Colonic mucosa (tissue), 4 donors: ENCODE measurements at places on chromosomes 7 and 10.

DNA sequence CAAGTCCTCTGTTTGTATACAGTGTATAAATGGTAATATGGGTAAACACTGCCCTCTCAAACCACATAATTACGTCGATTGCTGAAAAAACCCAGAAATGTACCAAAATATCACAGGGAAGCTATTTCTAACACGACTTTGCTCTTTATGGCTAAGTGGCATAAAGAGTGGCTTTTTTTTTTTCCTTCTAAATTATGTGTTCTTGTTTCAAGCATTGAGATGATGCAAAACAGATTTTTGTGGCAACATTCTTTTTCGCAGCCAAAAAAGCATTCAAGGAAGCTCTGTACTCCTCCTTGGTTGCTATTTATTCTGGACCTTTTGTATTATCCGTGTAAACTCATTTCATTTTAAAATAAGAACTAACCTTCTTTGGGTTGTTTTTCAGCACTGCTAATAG lies 138.9 kb downstream of the VTI1A start:
- DNase-seq: no peak

DNA sequence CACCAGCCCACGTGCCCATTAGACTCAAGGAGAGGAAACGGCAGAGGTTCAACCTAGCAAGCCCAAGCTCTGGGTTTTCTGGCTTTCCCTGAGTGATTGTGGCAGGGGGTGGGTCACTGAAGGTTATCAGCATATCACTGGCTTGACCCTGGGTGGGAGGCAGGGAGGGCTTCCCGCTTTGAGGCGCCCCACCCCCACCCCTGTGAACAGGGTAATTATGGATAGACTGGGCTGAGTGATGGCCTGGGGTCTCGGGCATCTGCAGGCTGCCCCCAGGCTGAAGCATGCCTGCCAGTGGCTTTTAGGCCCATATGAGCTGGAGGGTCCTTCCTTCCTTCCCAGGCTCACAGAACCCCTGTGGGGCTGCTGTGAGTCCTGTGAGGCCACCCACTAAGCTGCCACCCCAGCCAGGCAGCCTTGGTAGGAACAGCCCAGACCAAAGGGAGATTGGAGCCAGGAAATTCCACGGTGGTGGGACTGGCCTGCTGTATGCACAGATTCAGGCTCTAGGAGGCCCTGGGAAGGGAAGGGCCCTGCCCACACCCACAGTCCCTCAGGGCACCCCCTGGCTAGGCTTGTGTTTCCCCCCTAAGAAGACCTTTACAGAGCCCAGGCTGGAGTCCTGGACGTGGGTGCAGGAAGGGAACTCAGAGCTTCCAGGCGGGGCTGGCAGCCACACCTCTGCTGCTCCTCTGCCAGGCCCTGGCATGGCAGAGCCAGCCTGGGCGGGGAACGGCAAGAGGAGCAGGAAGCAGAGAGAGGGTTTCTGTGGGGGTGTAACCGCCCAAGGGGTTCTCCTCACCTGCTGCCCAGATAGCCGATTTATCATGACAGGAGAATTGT lies 33.1 kb downstream of the GPRIN2 start:
- peak; percentile 87 for DNase-seq

GRCh38 chr10:128530301-128530700 lies 404.1 kb upstream of the MKI67 start:
- no peak for DNase-seq

- DNase-seq: no peak
Measured at GRCh38 chr10:30749385-30749784, 119.8 kb upstream of the LYZL2 start.

DNA sequence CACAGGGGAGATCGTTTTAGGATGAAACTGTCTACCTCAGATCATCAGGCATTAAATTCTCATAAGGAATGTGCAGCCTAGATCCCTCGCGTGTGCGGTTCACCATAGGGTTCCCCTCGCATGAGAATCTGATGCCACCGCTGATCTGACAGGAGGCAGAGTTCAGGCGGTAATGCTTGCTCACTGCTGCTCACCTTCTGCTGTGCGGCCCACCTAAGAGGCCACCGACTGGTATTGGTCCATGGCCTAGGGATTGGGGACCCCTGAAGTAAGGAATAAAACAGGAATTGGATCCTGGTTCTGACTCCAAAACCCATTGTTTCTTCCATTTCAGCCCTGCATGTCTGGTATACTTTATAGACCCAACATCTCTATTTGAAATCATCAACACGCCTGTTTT lies 4.1 kb downstream of the NOD1 start:
- no peak for DNase-seq

- no peak for DNase-seq
Measured at GRCh38 chr10:38600146-38600545, 506.0 kb downstream of the ZNF37A start.

DNA sequence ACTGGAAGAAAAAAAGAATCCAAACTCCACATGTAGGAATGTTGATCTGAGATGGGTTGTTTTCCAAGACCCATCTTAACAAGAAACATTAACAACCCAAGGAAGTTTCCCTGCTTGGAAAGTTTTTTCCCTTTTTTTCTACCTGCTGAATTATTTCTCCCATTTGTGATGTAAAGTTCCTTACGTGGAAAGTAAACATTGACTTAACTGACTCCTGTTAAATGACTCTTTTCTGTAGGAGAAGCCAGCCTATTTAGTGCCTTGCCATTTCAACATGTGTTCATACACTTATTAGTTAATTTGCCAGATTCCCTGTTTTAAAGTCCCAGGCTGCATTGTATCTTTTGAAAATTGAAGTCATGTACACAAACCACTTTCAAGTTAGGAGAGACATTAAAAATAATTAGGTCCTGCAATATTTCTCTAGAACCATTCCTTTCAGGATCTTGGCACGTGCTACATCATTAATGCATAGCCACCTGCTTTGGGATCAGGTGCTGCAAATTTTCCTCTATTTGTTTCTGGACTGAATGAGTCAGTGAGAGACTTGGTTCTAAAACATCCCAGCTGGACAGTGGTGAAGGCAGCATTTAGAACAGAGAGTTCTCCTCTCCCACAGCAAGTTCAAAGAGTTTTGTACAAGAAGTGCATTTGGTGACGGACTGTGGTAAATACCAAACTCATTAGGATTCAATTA lies 698.5 kb downstream of the SUGCT start:
- no peak for DNase-seq

- DNase-seq: no peak
Measured at GRCh38 chr10:33550811-33551210, 216.3 kb upstream of the NRP1 start.

GRCh38 chr7:132486274-132486610 lies 90.0 kb downstream of the PLXNA4 start:
- DNase-seq: no peak

DNA sequence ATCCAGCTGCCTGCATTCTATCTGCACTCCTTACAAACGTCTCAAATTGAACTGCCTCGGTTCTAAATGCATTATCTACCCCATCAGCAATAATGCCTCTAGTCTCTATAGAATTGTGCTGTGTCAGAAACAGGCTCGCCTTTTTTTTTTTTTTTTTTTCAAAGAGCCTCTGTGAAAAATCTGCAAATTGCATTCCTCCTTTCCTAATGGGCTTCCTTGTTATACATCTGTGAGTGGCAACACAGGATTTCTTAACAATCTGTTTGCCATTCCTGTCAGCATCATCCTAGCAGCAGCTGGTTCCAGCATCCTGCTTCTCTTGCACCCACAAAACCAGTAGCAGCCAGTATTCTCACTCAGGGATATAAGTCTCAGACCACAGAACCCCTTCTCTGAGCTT lies 413.5 kb upstream of the SEMA3D start:
- no peak for DNase-seq

DNA sequence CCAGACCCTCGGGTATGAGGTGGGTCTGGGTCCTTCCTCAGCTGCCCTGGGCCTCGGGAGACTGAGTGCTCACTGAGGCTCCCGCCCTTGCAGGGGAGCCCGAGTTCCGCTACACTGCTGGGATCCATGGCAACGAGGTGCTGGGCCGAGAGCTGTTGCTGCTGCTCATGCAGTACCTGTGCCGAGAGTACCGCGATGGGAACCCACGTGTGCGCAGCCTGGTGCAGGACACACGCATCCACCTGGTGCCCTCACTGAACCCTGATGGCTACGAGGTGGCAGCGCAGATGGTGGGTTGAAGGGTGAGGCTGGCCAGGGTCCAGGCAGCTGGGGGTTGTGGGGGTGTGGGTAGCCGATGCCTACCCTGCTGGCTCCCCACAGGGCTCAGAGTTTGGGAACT lies 7.6 kb downstream of the AEBP1 start:
- DNase-seq: no peak

DNA sequence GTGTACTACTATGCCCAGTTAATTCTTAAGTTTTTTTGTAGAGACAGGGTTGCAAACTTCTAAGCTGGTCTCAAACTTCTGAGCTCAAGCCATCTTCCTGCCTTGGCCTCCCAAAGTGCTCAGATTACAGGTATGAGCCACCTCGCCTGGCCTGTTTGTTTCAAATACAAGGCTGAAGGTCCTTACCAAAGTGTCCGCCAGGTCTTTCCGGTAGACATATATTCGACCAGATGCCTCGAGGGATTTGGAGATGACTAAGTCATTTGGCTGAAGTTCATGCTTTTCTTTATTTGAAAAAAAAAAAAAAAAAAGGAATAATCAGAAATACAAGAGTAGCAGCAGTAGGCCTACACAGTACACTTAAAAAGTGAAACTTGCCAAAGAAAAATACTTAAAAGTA lies 204.5 kb upstream of the CDCA7L start:
- no peak for DNase-seq

- no peak for DNase-seq
Measured at GRCh38 chr7:99248391-99249095, 24.1 kb upstream of the MYH16 start.

- DNase-seq: no peak
Measured at GRCh38 chr7:450741-451140, 68.9 kb downstream of the PDGFA start.

DNA sequence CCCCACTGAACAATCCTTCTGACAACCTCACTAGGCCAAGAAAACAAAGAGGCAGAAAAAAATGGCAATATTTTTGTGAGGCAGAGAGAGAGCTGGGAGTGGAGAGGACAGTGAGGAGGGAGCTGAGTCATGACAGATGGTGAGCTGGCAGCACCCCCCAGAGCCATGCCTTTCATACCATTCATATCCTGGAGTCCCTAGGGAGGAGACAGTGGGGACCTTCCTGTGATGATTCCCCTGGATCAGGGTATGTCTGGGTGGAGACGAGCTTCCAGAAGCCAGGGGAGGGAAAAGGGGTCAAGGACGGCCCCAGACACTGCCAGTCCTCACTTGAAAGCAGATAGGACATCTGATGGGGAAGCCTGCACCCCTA lies 160.5 kb downstream of the ADAM12 start:
- DNase-seq: no peak

DNA sequence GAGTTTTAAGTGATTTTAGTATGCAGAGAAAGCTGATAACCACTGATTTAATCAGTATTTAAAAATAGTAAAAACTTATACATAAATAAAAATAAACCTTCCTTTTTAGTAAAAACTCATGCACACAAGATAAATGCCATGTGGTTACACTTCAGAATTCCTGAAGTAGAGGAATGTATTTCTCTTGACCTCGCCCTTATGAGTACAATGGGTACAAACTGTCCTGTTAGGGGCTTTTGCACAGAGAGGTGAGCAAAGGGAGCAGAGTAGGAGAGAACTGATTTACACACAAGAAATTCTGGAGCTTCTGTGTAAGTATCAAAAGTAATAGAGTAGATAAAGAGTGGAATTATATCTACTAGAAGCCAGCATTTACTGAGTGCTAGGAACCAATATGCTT lies 279.6 kb downstream of the PPP1R3A start:
- DNase-seq: no peak

DNA sequence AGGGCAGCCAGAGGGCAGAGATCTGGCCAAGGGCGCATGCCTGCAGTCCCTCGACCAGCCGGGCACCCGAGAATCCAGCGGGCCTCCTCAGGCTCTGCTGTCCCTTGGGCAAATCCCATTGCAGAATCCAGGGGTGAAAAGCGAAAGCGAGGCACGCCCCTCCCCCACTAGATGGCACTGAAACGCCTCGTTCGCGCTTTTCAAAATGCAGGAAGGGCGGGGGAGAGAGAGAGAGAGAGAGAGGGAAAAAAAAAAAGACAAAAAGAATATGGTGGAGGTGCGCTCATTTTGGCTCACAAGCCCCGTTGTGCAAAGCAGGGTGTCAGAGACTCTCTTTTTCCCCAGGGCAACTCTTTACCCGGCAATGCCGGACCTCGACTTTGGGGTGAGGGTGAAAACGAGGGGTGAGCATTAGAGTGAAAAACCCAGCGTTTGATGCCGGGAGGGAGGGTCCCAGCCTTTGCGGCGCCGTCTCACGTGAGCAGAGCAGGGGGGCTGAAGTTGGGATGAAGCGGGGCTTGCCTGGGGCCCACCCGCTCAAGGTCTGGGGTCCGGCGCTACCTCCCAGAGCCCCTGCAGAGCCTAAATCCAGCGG lies 2.5 kb upstream of the TMEM178B start:
- DNase-seq: no peak
